T-helper 2 cell treated with Interferon-gamma antibody and Interleukin-4, amounts not matched to agents 100 ng/mL and 5 ng/mL, for 36 hours (primary cell): ENCODE measurements at places on chromosomes 2 and 18. TPM values are rescaled to one million over a fixed set of nuclear protein-coding genes. Genes with fewer than 3 reads are reported as not detected.

PARD6G gene
- total RNA-seq: 0.05 and 0.07 TPM in 2 replicates

TP53I3 gene
- 2.2 and 2.7 TPM in 2 replicates for total RNA-seq

ABCB11 gene
- 0.02 TPM in 1 of 2 replicates, not detected in the other for total RNA-seq

MROH2A gene
- not detected in 2 replicates for total RNA-seq

KLHL14 gene
- total RNA-seq: not detected in 2 replicates

OBSL1 gene
- not detected in 2 replicates for total RNA-seq

GPR55 gene
- total RNA-seq: 2.9 and 4.3 TPM in 2 replicates

THAP4 gene
- total RNA-seq: 31.4 and 34.4 TPM in 2 replicates

LCT gene
- total RNA-seq: 0.64 and 0.86 TPM in 2 replicates

MLPH gene
- not detected in 2 replicates for total RNA-seq

ATP5F1A gene
- total RNA-seq: 357 and 374 TPM in 2 replicates

DGUOK gene
- total RNA-seq: 63.9 and 65.6 TPM in 2 replicates

NEUROD1 gene
- total RNA-seq: not detected in 2 replicates

PRSS56 gene
- not detected in 2 replicates for total RNA-seq

MSTN gene
- not detected in 2 replicates for total RNA-seq

SH3RF3 gene
- 0.23 TPM in 2 replicates for total RNA-seq

WNT6 gene
- total RNA-seq: 0.11 TPM in 1 of 2 replicates, not detected in the other

LYG2 gene
- total RNA-seq: not detected in 2 replicates

FOXD4L1 gene
- 0.34 and 0.50 TPM in 2 replicates for total RNA-seq

CCDC93 gene
- 30.7 and 31.8 TPM in 2 replicates for total RNA-seq

NMS gene
- not detected in 2 replicates for total RNA-seq

FEV gene
- total RNA-seq: not detected in 2 replicates

SH2D6 gene
- total RNA-seq: 0.32 and 0.52 TPM in 2 replicates

PPP1R7 gene
- total RNA-seq: 93.6 and 98.1 TPM in 2 replicates

FLACC1 gene
- 1.1 and 1.3 TPM in 2 replicates for total RNA-seq

ASB18 gene
- not detected in 2 replicates for total RNA-seq

CPO gene
- total RNA-seq: not detected in 2 replicates

REG3G gene
- total RNA-seq: not detected in 2 replicates

GATA6 gene
- not detected in 2 replicates for total RNA-seq

FSIP2 gene
- total RNA-seq: 0.05 and 0.25 TPM in 2 replicates

NOL4 gene
- not detected in 2 replicates for total RNA-seq

TEX44 gene
- not detected in 2 replicates for total RNA-seq

ALPG gene
- not detected in 2 replicates for total RNA-seq

GPR39 gene
- not detected in 2 replicates for total RNA-seq
